ENCODE measurements at places on chromosomes 12 and 14.

DNA sequence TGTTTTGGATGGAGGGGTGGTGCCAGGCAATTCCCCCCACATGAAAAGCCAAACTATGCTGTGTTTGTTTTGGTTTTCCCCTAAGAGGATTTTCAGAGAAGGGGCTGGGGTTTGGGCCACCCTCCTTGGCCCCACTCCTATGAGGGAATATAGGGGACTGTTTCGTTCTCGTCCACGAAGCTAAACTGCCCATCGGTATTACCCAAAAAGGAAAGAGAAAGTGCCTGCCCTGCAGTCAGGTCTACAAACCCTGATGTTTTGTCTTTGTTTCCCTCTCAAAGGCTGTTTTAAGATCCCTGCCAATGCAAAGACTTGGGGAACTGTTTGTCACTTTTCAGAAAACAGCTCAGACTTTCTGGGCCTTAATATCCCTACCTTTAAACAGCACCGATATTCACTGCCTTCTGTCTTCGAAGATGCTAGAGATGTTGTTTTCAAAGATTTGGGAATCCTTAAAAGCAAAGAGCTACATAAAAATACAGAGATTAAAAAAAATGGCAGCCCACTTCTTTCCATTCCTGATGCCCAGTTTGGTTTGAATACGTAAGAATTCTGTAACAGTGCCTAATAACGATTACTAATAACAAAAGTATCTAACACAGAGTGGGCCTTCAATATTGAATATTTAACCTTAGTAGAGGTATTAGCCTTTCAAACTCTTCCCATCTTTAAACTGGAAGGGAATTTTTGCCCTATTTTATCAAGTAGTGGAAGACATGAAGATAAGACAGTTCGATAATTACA, 518.4 kb downstream of the MED13L start:
- no peak for DNase-seq

GRCh38 chr12:89878950-89879349, 170.3 kb upstream of the ATP2B1 start:
- no peak for DNase-seq

DNA sequence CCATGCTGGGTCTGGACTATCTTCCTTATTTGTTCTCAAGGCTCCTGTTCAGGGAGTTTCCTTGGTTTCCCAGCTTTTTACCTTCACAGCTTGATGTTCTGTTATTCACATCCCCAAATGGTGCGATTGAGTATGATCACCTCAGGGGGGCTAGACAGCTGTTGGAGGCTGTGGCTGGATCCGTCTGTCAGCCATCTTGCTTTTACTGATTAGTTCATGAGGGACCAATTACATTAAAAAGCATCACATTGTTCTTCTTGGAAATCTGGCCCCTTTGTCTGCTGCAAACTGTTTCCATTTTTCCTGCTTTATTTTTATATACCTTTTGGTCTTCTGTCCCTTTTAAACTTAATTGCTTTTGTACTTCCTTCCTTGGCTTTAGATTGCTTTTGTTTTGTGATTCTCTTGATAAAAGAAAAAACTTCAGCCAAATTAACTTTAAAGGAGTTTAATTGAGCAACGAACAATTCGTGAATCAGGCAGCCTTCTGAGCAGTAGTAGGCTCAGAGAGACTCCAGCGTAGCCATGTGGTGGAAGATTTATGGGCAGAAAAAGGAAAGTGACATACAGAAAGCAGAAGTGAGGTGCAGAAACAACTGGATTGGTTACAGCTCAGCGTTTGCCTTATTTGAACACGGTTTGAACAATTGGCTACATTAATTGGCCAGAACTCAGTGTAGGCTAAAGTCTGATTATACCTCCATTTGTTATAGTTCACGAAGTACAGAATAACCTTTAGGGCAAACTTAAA, 208.7 kb downstream of the AEBP2 start:
- no peak for DNase-seq

DNA sequence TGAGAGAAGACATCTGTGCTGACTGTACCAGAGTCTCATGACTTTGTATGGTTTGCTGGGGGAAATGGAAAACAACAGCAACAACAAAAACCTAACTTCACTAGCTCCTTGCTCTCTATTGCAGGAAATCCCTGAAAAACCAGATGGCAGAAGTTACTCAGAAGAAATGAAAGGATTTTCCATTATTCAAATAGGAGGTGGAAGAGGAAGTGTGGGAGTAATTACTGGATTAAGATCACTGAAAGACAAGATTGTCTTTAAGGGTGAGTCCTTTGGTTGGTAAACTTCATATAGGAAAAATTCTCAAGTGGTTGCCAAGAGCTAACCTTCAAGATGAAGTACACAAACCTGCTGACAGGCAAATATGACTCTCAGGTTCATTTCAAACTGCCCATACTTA, 391.9 kb upstream of the ATP2B1 start:
- no peak for DNase-seq

DNA sequence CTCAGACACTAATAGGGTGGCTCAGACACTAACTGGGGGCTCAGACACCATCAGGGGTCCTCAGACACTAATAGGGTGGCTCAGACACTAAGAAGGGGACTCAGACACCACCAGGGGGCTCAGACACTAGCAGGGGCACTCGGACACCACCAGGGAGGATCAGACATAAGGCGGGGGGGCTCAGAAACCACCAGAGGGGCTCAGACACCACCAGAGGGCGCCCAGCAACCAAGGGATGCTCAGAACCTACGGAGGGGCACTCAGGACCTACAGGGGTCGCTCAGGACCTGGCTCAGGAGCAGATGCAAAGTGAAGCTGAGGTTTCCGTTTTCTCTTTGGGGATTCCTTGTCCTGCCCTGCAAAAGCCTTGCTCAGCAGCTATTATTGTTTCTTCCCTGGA, 448.5 kb downstream of the TMEM121 start:
- DNase-seq, result no peak

GRCh38 chr12:18629916-18630315, 107.9 kb downstream of the PLCZ1 start:
- no peak for DNase-seq

DNA sequence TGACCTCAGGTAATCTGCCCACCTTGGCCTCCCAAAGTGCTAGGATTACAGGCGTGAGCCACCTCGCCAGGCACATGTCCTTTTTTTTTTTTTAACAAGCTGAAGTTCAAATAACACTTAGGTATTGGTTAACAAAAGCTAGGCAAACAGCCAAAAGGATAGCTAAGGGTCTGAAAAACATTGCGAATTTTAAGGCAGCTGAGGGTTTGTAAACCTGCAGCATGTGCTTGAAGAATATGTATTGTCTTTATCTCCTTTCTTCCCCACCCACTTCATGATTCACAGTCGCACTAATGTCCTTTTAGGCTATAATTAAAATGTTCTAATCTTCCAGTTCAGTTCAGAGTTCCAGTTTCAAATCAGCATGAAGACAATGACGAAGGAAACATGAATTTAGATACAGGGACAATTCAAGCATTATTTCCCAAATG, 30.1 kb upstream of the CERS5 start:
- DNase-seq, result no peak

DNA sequence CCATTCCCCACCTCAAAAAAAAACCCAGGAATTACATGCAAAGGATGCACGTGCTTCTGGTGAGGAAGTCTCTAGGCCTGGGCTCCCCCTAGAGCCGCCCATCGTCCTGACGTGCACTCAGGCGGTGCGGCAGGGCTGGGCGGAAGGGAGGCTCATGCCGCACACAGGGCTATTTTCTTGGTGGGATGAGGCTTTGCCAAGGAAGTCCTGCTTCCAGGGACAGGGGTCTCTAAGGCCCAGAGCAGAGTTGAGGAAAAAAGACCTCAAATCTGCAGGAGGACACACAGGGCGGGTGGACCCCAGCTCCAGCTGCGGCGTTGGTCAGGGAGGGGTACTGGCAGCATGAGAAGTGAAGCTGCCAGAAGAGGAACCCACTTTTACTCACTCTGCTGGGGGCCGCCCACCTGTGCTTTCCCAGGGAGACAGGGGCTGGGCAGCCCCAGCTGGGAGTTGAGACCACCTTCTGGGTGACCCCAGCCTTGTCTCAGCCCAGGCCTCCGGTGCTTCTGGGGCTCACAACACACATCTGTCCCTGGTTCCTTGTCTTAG, 4.2 kb downstream of the RHOF start:
- no peak for DNase-seq

- no peak for DNase-seq
These were observed 102.6 kb downstream of the NCOR2 start for GRCh38 chr12:124464830-124465229.

DNA sequence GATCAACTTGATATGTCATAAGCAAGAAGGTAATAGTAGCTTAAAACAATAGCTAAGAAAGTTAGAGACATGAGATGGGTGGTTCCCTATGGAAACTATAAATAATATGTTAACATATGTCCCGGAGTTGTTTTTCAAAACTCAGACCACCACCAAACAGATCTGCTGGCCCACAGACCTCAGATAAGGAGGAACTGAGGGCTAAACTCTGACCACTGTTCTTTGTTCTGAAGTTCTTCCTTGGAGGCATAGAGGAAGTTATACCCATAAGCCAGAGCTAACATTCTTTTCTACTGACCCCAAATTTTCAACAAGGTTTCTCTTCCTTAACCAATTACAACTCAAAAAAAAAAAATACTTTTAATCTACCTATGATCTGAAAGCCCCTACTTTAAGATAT, 156.1 kb upstream of the FSCB start:
- DNase-seq, result no peak
